Activated T-cell treated with anti-CD3 and anti-CD28 coated beads for 4 hours (primary cell): ENCODE measurements at places on chromosomes 13 and 19.

DNA sequence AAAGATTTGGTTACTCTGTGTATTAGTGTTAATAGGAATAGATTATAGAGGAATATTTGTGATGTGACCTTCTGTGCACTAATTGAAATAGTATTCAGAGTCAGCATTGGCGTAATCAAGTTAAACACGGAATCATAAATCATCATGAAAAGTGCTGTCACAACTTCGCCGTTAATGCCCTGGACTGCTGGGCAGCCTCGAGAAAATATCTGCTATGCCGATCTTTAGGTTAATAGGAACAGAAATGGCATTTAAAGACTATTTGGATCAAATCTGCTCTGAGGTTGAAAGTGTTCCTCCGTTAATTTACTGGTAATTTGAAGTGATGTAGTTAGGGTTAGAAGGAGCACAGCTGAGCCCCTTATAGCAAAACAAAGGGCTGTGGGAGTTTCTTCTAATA is 219.0 kb downstream of the MZT1 start:
- no peak for DNase-seq

DNA sequence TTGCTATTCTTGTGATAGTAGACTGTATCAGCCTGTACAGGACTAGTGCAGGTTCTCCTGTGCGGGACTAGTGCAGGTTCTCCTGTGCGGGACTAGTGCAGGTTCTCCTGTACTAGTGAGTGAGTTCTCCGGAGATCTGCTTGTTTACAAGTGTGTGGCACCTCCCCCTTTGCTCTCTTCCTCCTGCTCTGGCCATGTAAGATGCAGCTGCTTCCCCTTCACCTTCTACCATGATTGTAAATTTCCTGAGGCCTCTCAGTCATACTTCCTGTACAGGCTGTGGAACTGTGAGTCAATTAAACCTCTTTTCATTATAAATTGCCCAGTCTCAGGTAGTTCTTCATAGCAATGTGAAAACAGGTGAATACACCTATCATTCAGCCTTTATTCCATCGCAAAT is 289.6 kb downstream of the TEX29 start:
- no peak for DNase-seq

- DNase-seq, result no peak
These were observed 22.5 kb downstream of the PABPC3 start for GRCh38 chr13:25118378-25118905.

DNA sequence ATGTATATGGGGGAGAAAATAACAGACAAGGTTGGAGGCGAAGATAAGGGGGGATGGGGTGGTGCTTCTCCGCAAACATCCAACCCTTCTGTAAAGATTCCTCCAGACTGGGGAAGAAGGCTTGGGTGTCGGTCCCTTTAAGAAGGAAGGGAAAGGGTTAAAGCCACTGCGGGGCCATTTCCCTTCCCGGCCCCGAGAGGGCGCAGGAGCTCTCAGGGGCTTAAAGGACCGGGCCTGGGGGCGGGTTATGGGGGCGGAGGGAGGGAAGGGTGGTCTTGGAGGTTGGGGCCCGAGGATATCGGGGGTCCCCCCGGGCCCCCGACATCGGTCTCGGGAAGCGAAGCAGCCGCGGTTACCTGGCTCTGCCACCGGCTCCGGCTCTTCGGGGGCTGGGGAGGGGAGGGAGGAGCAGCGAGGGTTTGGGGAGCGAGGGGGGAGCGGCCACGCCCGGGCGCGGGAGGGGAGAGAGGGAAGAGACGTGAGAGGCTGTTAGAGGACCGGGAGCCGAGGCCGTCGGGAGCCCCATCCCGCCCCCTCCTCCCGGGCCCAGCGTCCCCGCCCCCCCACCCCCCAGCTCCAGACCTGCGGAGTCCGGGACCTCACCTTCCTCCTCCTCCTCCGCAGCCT is 2.8 kb downstream of the TNNT1 start:
- no peak for DNase-seq

DNA sequence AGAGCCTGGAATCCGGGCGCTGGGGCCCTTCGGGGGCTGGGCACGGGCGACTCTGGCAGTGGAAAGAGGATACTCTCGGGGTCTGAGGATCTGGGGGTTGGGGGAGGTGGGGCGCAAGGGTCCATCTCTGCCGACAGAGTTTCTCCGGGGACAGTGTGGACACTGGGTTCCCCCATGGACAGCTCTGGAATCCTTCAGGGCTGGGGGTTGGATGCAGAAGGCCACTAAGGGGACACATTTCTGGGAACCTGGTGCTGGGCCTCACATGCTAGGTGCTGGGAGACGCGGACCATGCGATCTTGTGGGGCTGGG is 2.3 kb downstream of the TGFBR3L start:
- DNase-seq, result no peak

- DNase-seq, result no peak
These were observed 156.5 kb downstream of the KCTD12 start for GRCh38 chr13:76729691-76730090.

DNA sequence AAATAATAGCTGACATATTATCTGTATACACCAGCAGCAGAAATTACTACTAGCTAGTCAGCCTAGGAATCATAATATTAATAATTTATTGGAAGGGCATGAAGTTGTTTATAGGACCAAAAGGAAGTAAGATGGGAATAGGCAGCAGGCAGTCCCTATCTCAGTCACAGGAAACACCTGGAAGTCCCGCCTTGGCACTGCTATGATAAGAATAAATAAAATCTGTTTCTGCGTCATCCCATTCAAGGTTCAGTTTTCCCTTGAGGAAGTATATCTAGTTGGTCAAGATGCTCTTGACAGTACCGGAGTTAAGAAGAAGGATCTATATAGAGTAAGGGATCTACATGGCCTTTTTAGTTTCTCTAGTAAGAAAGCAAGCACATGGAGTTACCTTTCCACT is 830.8 kb downstream of the DIAPH3 start:
- DNase-seq, result no peak

DNA sequence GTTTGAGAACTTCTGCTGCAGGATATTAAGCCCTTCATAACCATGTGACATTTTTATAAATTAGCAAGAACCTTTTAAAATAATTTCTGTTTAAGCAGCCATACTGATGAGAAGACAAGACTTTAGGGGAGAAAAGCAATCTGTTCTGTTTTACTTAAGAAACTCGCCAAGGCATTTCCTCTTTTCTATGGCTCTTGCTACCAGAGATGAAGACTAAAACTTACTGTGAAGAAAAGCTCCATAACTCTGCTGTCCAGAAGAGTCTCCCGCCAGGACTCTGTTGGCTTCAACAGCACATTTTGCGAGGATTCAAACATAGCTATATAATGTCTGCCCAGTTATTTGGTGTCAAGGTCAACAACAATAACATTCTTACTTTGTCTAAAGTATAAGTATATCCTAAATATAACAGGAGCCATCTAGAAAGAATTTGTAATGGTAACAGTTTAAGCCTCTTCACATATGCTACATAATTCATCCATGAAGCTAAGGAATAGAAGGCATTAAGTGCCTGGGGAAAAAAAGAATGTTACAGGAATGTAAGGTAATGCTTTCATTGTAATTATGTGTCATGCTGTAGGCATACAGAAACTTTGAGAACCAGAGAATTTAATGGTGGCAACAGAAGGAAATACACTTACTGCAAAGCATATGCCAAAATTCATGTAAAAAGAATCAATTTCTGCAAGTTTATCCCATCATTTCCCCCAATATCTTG is 53.2 kb upstream of the EEF1AKMT1 start:
- no peak for DNase-seq

DNA sequence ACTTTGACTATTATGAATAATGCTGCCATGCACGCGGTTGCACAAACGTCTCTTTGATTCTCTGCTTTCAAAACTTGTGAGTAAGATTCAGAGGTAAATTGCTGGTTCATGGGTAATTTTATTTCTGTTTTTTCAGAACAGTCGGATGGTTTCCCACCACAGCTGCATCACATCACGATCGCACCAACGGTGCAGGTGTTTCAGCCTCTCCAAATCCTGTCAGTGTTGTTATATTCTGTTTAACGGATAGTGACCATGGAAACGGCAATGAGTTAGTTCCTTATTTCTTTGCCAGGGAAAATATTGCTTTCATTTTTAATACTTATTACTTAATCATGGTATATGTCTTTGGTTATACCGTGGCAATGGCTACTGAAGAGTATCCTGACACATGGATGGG is 19.1 kb upstream of the ZNF835 start:
- DNase-seq, result no peak
